ENCODE measurements at places on chromosomes 4 and X. TPM values are rescaled to one million over a fixed set of nuclear protein-coding genes. Genes with fewer than 3 reads are reported as not detected.
A peak's percentile ranks its signal among the peaks of the same experiment; 100 is the strongest.

DNA sequence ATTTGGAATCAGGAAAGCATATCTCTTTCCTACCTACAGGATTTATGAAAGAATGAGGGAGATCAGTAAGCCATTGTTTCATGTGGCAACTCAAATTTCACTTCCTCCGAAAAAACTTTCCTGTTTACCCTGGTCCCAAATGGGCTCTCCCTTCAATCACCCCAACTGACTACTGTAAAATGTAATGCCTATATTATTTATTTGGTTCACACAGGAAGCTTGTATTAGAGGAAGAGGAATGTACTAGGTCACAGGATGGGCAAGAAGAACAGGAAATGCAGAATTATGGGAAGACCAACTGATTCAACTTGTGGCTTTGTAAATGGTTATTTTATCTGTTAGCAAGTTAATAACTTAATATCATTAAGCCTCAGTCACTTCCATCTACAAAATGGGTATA lies 23.1 kb downstream of the COL4A6 start:
- DNase-seq = no peak

- peak; percentile 8 for DNase-seq
Observed at GRCh38 chrX:49878128-49878833, 1.0 kb upstream of the USP27X start.

GRCh38 chrX:66053414-66053813 lies 13.5 kb upstream of the VSIG4 start:
- DNase-seq = no peak

DNA sequence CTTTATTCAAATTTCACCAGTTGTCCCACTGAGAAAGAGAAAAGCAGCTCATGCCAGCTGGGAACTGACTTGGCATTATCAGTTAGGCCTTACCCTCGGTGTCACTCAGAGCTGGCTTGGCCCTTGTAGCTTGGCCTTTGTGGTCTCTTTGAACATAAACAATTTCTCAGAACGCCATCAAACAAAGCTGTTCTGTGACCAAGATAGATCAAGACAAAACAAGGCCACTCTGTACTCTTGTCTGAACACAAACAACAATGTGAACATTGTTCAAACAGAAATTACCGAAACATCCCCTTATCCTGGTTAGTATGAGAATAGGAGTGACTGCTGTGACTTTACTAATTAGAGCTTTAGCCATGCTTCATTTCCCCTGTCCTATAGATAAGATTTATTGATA lies 57.2 kb downstream of the DIPK2B start:
- no peak for DNase-seq

GRCh38 chrX:13360146-13360545 lies 40.3 kb upstream of the ATXN3L start:
- DNase-seq = no peak

- DNase-seq = no peak
Observed at GRCh38 chrX:31547416-31547815, 475.6 kb upstream of the FTHL17 start.

Gene TRAM1L1
- total RNA-seq = 2.9 TPM

- no peak for DNase-seq
Observed at GRCh38 chrX:81890521-81890920, 688.6 kb downstream of the SH3BGRL start.

GRCh38 chr4:76470064-76470463 lies 35.0 kb downstream of the SHROOM3 start:
- no peak for DNase-seq

GRCh38 chr4:175951794-175952193 lies 113.8 kb upstream of the WDR17 start:
- no peak for DNase-seq

DNA sequence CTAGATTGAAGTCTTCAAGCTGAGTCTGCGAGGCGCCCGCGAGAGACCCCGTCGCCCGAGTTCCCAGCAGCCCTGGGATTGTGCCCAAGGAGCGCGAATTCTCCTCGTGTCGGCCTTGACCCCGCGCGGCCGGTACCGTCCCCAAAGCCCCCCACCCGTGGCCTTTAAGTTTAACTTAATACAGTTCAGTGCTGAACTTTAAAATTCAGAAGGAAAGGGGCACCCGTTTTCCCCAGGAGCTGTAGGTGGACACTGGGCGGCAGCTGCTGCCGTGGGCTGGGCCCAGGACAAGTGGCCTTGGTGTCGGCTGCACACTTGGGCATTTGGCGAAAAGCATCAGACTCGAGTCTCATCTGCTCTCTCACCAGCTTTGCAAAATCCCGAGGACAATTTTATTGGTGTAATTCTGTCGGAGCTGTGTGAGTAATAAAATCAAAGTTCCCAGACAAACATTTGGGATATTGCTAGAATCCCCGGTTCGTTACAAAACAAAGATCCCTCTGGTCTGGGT lies 634 bp downstream of the CWH43 start:
- DNase-seq = no peak

DNA sequence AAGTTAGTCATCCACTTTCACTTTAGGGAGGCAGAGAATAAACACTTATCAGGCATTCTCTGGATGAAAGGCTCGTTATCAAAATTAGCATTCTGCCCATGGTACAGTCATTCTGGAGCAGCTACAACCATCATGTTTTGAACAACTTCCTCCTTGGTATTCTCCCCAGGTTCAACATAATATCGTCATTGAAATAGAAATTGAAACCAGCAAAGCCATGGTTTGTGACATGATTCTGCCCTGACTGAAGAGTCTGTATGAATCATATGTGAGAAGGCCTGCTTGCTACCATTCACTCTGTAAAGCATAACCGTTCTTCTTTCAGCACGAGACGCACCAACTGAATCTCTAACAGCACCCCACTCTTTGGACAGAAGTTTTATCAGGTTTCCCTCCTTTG lies 127.5 kb upstream of the RADX start:
- no peak for DNase-seq

Gene MAGED4
- 29.3 TPM for total RNA-seq

DNA sequence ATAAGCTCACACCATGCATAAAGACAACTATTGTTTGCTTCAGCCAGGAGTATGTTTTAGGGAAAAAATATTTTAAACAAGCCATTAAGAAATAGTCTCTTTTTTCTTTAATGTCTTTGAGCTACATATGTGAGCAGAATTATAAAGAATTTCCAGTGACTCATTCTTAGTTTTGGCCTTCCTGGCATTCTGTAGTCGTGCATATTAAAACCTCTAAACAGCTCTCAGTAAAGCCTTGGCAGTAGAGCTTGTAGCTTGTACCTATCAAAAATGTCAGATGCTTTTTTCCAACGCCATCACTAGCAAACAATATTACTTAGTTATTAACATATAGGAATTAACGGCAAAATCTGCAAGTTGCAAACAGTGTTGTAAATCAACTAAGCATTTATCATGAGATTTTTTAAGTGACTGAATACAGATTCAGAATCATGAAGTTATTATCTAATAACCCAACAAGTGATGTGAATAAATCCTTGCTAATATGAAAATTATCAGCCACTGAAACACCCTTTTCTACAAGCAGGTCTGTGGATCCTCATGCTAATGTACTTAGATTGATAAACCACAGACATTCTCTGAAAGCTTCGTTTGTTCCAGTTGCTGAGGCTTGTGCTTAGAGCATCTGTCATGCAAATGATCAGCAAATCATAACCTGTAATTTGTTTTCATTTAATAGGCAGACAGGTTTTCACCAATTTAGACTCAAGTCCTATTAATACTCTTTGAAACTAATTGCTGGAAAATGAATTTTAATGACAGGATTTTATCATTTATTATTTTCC lies 412.0 kb upstream of the ATOH1 start:
- no peak for DNase-seq

DNA sequence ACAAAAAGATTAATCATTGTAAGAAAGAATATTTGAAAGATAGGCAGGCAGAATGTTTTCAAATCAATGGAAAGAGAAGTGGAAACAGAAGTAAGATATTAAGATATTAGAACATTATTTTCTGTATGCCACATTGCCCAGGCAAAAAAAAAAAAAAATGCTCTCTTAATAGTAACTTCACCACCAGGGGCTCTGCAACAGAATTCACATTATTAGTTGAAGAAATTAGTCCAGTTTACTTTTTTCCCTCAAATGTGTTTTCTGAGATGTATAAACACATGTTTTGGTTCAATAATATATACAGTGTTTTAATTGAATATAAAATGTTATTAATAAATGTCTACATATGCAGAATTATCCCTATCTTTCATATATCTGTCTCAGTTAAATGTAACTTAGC lies 78.0 kb upstream of the ADAD1 start:
- no peak for DNase-seq

GRCh38 chrX:56812515-56813105 lies 83.6 kb downstream of the NBDY start:
- no peak for DNase-seq

DNA sequence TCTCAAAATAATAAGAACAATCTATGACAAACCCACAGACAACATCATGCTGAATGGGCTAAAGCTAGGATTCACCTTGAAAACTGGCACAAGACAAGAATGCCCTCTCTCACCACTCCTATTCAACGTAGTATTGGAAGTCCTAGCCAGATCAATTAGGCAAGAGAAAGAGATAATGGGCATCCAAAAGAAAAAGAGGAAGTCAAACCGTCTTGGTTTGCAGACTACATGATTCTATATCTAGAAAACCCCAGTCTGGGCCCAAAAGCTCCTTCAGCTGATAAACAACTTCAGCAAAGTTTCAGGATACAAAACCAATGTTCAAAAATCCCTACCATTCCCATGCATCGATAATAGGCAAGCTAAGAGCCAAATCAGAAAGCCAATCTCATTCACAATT lies 59.0 kb downstream of the CHM start:
- no peak for DNase-seq

- DNase-seq = no peak
Observed at GRCh38 chrX:74377282-74377681, 44.0 kb upstream of the SLC16A2 start.

Gene PABPC1L2A
- not detected for total RNA-seq

- DNase-seq = peak; percentile 62
Observed at GRCh38 chrX:17859609-17860178, 1.4 kb downstream of the RAI2 start.

GRCh38 chr4:1541449-1542225 lies 135.4 kb upstream of the NKX1-1 start:
- DNase-seq = peak; percentile 22

DNA sequence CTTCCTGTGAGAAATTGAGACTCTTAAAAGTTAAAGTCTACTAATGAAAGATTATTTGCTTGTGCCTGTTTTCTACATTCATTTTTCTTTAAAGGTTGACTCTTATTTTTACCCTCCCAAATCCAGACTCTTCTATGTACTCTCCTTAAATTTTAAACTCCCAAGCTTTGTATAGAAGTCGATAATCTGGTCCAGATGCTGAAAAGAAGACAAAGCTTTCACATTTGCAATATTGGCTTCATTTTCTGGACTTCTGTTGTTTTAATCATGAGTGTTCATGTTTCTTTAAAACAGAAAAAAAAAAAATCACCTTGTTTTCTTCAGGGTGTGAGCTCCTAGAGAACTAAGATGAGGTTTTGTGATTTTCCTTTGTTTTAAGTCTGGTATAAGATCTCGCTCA lies 53.2 kb upstream of the TBC1D14 start:
- DNase-seq = no peak

Gene ASB12
- total RNA-seq = not detected

GRCh38 chrX:133786382-133786781 lies 199.0 kb downstream of the GPC3 start:
- no peak for DNase-seq

DNA sequence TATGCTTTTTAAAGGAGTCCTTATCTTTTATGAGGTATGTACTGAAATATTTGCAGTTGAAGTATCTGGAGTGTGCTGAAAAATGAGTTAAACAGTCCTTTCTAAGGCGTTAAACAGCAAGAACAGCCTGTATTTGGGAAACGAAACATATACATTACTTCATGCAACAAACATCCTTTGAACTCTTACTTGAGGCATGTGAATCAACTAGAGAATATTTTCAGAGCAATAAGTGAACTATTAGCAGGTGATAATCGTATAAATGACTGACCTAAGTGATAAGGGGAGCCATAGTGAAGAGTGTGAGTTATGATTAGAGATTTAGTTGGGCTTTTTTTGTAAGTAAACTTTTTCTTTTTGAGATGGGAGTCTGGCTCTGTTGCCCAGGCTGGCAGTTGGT lies 45.9 kb upstream of the RHOH start:
- no peak for DNase-seq

GRCh38 chr4:123813901-123814300 lies 417.3 kb downstream of the SPRY1 start:
- DNase-seq = no peak

GRCh38 chr4:103498161-103499070 lies 221.4 kb downstream of the TACR3 start:
- no peak for DNase-seq

DNA sequence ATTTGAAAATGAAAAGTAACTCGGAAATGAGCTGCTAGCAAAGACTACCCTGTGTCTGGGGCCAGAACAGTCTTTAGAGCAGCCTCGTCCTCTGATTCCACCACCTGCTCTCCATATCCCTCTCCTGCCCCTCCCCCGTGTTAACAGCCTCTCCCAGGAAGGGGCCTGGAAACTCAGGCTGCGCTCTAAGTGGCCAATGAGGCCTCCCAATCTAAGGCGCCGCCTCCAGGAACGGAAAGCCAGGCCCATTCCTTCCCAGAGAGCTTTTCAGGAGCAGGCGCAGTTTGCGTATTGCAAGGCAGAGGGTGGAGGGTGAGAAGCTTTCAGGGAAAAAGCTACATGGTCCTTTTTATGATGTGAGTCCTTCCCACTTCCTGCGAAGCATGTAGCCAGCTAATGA lies 31.2 kb downstream of the RS1 start:
- DNase-seq = no peak

GRCh38 chrX:75156531-75156945 lies 455 bp upstream of the ABCB7 start:
- DNase-seq = peak; percentile 1

DNA sequence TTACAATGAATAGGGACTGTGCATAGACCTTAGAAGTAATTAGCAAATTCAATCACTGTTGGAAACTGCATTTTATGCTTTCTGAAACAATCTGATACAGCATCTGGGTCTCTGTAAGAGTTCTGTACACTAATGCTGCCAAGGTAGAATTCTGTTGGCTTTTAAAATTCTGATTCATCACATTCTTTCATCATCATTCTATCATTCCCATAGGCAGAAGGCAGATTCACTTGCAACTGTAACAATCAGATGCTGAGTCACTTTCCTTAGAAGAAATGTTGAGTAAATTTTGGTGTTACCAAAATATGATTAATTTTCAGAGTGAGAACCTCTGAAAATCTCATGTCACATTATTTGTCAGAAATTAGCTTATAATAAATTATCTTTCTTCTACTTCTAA lies 267.2 kb downstream of the MAPK10 start:
- no peak for DNase-seq

Data from thyroid gland (tissue), 4 donors.